ENCODE measurements at places on chromosomes 7 and 10. TPM values are rescaled to one million over a fixed set of nuclear protein-coding genes. Genes with fewer than 3 reads are reported as not detected.

The OR13A1 gene
- total RNA-seq = not detected

The SPDYE11 gene
- total RNA-seq = not detected

The KCNH2 gene
- total RNA-seq = 0.32 TPM

GRCh38 chr7:123241809-123242208, 42.0 kb upstream of the SLC13A1 start:
- no peak for DNase-seq

- DNase-seq = no peak
Observed at GRCh38 chr7:85620936-85621685, 434.3 kb upstream of the SEMA3D start.

DNA sequence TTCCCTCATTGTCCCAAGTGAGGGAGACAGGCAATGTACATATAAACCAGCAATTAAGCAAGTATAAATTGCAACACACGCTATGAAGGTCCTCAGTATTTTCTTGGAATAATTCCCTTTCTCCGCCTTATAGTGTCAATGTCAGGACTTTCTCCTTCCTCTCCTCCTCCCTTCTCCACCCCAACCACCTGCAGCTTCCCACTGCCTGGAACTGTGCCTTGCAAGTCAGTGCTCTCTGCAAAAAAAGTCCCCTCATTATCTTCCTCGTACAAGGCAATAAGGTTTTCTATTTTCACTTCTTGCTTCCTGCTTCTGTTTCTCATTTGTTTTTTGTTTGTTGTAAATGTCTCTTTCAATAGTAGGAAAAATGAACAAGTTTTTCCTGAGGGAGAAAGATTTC, 111.7 kb downstream of the GPR26 start:
- no peak for DNase-seq

DNA sequence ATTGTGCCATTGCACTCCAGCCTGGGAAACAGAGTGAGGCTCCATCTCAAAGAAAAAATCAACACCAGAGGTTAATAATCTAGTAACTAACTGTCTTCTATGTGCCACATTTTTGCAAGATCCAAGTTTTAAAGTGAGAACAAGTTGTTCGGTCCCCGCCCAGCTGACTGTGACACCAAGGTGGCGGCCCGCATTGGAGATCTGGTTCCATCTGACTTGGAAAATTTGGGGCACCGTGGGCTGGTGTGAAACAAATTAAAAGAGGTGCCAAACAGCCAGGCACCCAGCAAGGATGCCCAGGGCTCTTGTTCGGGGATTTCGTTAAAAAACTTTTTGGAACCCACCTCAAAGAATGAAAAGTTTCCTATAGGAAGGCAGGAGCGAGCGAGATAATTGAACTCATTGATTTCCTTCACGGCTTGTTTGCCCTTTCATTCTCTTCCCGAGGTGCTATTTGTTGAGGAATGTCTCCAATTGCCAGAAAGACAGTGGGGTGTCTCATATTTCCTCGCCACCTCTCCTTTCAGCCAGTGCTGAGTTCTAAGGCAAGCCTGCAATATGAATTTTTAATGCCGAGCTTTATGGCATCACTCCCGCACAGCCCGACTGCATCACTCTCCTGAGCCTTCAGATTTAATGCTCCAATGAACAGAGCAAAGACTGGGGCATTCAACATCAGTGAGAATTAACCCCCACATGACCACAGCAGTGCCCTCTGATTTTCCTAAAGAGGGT, 156.9 kb upstream of the SH2B2 start:
- no peak for DNase-seq

GRCh38 chr10:119653916-119654315, 2.7 kb downstream of the BAG3 start:
- DNase-seq = no peak

GRCh38 chr7:105016068-105016708, 2.2 kb downstream of the KMT2E start:
- no peak for DNase-seq

GRCh38 chr7:149304006-149304405, 42.0 kb downstream of the ZNF783 start:
- DNase-seq = peak; percentile 24

GRCh38 chr7:43211693-43212092, 99.2 kb downstream of the HECW1 start:
- no peak for DNase-seq

DNA sequence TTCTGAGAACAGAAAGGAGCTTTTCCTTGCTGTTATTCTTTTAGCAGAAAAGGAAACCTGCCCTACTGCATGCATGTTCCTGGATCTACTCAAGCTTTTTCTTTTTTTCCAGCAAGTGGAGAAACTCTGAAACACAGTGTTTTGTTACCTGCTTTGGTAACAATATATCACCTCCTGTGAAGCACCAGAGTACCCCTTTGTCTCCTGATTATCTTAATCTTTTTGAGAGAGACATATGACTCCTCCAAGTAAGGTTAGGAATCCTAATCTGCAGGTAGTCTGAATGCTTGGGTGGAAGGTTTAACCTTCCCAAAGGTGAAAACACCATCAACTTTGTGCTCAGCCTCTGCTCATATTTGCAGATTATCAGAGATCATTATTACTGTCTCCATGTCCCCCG, 93.1 kb downstream of the MAPK8 start:
- no peak for DNase-seq

DNA sequence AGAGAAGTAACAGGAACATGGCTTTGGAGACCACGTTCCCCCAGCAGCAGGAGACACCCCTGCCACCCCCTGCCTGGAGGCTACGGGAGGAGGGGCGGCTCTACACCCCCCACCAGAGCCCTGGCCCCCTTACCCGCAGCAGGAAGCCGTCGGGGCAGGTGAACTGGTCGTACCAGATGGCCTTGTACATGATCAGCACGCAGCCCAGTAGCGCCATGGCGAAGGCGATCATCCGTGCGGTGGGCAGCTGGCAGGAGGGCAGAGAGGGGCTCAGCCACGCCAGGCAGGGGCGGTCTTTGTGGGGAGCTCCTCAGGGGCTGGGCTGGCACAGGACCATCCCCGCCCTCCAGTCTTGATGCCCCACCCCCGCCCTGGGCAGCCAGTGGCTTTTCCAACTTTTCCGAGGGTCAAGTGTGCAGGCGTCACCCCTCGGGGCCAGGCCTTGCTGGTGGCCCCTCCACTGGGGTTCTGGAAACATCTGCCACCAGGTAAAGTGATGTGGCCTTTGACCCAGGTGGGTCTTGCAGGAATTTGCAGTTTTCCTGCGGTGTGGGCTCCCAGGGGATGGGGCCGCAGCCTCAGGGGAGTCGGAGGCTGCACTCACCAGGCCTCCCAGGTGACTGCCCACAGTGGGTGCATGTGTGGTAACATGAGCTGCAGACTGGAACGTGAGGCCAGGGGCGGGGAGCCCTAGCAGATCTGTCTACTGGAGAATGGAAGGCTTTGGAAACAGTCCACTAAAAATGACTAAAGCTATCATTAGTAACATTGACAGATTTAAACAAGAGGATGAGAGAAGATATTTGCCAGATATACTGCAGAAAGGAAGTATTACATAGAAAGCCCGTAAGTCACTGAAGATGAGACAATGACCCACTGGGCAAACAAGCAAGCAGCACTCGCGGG, 9.7 kb downstream of the CALY start:
- no peak for DNase-seq

DNA sequence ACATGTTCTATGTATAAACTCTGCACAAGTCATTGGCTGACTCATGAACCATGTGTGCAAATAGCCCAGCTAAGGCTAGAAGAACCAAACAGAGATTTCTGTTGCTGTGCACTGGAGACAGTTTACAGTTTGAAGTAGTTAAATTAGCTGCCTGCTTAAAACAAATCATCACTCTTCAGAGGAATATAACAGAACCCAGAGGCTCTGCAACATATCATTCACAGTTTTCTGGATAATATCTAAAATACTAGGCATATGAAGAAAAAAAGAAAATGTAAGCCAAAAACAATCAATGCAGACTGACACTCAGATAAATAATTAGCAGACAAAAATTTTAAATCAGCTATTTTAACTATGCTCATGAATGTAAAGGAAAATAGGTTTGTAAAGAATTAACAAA, 23.6 kb upstream of the FAM204A start:
- DNase-seq = no peak

DNA sequence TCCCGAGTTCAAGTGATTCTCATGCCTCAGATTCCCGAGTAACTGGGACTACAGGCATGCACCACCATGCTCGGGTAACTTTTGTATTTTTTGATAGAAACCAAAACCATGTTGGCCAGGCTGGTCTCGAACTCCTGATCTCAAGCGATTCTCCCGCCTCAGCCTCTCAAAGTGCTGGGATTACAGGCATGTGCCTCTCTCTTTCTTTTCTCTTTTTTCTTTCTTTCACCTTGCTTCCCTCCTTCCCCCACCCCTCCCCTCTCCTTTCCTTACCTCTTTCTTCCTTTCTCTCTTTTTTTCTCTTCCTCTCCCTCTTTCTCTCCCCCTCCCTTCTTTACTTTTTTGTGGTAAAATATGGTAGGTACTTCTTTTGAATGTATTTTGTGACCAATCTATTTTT, 62.2 kb downstream of the ANKRD61 start:
- DNase-seq = no peak

- no peak for DNase-seq
Observed at GRCh38 chr10:95795602-95796001, 39.6 kb downstream of the ENTPD1 start.

- no peak for DNase-seq
Observed at GRCh38 chr7:40463446-40463845, 328.6 kb downstream of the SUGCT start.

GRCh38 chr10:100232101-100232500, 2.7 kb upstream of the CHUK start:
- no peak for DNase-seq

GRCh38 chr7:101787864-101788263, 29.6 kb upstream of the CUX1 start:
- DNase-seq = no peak

GRCh38 chr7:87220026-87220733, 648 bp upstream of the TMEM243 start:
- peak; percentile 94 for DNase-seq

DNA sequence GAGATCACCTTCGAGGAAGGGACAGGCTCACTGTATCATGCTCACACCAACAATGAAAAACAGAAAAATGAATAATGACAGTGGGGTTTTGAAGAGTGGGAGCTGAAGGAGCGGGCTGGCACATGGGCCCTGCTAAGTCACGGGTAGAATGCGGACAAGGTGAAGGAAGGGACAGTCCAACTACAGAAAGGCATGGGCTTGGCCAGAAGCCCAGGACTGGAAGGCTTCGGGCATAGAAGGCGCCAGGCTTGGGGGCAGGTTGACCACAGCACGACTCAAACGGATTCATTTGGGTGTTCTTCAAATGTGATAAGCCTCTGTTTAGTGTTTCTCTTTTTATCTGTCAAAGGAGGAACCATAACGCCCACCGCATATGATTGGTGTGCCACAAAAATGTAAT, 509.5 kb downstream of the CCSER2 start:
- no peak for DNase-seq

Data from mesenteric fat pad (tissue), 1 donor.